Right lung (tissue), 10 donors: ENCODE measurements at places on chromosomes 2 and 18. TPM values are rescaled to one million over a fixed set of nuclear protein-coding genes. Genes with fewer than 3 reads are reported as not detected.
A peak's percentile ranks its signal among the peaks of the same experiment; 100 is the strongest.

The NEU2 gene
- not detected for polyA plus RNA-seq

The EDAR gene
- 7.2 TPM for polyA plus RNA-seq

The TRIB2 gene
- 77.2 TPM for polyA plus RNA-seq

The INSIG2 gene
- polyA plus RNA-seq = 31.0 TPM

The GPR35 gene
- polyA plus RNA-seq = 1.2 TPM

The CFAP221 gene
- 12.2 TPM for polyA plus RNA-seq

The SIX3 gene
- not detected for polyA plus RNA-seq

The MYO5B gene
- 13.3 TPM for polyA plus RNA-seq

The HOXD11 gene
- not detected for polyA plus RNA-seq

The PROM2 gene
- polyA plus RNA-seq = 14.6 TPM

The LYPD1 gene
- 1.2 TPM for polyA plus RNA-seq

The PPP4R1 gene
- polyA plus RNA-seq = 106 TPM

The REG1B gene
- not detected for polyA plus RNA-seq

GRCh38 chr18:71707400-71707799, 836.7 kb downstream of the CBLN2 start:
- no peak for DNase-seq

DNA sequence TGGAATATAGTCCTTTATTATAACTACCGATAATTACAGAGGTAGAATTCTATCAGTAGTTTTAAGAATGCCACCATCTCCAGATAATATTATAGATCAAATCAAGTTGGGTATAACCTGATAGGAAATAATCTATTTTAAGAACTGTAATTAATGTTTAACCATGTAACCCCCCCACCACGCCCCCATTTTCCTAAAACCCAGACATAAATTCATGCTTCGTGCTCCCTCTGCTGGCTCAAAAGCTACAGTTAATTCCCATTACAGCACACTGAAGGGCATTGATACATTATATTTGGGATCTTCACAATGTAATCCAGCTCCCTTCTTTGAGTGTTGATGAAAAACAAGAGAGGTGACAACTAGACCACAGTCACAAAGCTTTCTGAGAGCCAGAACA, 228.0 kb upstream of the SMAD7 start:
- no peak for DNase-seq

- DNase-seq = no peak
Observed at GRCh38 chr2:229088517-229088913, 182.6 kb downstream of the PID1 start.

DNA sequence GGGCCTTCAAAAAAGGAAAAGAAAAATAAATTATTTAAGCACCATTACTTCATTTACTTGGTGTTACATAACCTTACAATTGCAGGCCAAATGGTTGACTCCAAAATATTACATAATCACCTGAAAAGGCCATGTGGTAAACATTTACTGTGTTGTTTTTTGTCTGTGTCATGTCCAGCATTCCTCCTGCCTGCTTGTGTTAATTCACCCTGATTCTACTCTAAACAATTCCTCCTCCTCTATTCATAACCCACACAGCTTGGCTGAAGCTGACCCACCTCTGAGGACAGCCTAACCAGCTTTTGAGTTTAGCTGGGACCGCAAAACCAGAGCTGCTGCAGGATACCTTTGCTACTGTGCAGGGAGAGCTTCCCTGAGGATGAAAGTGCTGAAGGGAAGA, 35.4 kb downstream of the TMX3 start:
- no peak for DNase-seq

- DNase-seq = no peak
Observed at GRCh38 chr2:159609811-159610549, 6.4 kb downstream of the BAZ2B start.

DNA sequence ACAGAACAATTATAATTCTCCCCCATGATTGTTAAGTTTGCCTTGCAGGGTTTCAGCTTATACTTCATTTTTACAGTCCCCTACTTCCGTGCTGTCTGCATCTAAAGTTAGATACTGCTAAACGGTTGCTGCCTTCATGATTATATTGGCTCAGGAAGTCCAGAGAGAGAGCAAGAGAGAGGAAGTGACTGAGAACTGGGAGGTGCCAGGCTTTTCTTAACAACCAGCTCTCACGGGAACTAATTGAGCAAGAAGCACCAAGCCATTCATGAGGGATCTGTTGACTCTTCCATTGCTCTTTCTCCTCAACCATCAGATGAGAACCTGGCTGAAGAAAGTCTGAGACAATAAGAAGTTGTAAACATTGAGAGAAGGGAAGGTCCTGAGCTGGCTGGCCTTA, 125.5 kb upstream of the SIX2 start:
- DNase-seq = no peak

DNA sequence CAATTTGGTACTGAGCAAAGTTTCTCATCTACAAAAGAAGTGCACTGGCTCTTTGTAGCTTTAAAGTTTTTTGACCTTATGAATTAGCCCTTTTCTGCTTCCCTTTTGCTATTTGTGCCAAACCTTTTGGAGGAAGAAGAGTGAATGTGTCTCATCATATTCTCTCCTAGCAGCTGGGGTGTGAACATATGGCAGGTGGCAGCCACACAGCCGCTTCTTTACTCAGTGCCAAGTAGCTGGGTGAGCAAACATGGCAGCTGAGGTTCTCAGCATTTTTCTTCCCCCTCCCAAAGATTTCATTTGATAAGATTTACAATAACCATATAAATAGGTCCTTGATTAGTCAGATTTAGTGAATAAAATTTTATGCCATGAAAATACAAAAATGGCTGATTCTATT, 46.7 kb upstream of the STK17B start:
- no peak for DNase-seq

- DNase-seq = no peak
Observed at GRCh38 chr18:76377359-76377756, 117.7 kb downstream of the ZNF516 start.

DNA sequence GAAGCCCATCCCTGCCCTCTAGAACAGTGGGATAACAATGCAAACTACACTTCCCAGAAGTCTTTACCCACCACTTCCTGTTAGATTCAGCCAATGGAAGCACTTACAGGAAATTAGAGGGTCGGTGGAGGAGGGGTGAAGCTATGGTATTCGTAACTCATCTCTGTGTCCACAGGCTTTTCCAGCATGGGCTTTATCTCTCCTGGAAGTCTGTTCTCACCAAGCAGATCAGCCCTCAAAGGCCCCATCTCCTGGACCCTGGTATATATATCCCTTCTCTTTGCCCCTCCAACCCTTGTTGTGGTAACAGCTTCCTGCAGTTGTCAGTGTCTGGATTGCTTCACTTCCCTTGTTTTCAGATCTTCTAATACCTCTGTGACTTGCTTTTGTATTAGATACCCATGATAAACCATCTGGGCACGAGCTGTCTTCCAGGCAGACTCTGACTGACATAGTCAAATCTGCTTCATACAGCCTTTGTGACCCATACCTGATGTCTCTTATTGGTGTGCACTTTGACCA, 475.0 kb upstream of the POU3F3 start:
- DNase-seq = peak; percentile 47

DNA sequence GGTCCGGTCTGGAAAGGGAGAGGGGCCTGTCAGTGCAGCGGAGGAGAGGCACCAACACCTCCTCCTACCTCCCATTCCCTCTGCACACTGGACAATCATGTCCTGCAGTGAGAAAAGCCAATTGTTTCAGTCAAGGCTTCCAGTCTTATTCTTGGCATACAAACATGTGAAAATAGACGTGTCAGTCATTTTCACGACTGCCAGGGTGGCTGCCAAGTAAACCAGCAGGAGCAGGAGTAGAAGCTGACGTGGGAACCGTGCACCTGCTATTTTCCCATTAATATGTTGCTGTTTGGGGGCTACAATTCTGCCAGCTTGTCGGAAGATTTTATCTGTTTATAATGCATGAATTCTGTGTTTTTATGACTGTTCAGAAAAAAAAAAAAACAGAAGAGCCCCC, 202.3 kb downstream of the SPP2 start:
- no peak for DNase-seq

GRCh38 chr2:145596416-145596815, 1076.5 kb upstream of the ZEB2 start:
- no peak for DNase-seq

- no peak for DNase-seq
Observed at GRCh38 chr18:76209597-76209996, 285.4 kb downstream of the ZNF516 start.

- DNase-seq = no peak
Observed at GRCh38 chr18:24530630-24531111, 70.2 kb downstream of the HRH4 start.

GRCh38 chr2:214578442-214578841, 167.6 kb downstream of the VWC2L start:
- no peak for DNase-seq

- DNase-seq = no peak
Observed at GRCh38 chr18:75157851-75158250, 51.1 kb downstream of the PTGR3 start.

- DNase-seq = no peak
Observed at GRCh38 chr2:53108246-53108645, 659.4 kb upstream of the CHAC2 start.

- DNase-seq = no peak
Observed at GRCh38 chr2:126664639-126665038, 8.7 kb downstream of the GYPC start.

- DNase-seq = no peak
Observed at GRCh38 chr2:237935740-237936452, 30.9 kb upstream of the UBE2F start.

DNA sequence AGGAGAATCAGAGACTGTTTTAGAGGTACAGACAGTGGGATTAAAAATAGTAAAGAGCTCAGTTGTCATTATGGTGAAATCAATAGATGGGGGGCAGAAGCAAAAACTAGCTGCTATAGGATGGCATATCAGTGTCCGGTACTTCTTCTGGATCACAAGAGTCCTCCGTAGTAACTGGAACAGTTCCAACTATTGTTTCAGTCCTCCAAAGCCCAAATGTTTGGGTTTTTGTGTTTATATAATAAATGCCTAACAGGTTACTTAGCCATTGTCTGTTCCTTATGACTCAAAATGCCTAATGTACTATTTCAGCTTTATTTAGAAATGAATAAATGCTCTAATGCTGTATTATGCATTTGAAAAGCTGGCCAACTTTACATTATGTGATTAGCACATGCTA, 401.2 kb downstream of the PTH2R start:
- no peak for DNase-seq

DNA sequence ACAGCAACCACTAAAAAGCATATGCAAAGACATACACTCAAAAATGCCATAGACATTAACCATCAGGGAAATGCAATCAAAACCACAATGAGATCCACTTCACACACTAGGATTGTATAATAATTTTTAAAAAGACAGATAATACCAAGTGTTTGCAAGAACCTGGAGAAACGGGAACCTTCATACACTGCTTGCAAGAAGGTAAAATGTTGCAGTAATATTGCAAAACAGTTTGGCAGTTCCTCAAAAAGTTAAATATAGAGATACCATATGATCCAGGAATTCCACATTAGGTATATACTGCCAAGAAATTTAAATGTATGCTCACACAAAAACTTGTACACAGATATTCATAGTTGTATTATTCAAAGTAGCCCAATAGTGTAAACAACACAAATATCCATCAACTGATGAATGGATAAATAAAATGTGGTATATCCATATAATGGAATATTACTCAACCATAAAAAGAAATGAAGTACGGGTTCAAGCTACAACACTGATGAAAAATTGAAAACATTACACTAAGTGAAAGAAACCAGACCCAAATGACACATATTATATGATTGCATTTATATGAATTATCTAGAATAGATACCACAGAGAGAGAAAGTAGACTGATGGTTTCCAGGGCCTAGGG, 14.7 kb upstream of the CHMP3 start:
- DNase-seq = no peak

DNA sequence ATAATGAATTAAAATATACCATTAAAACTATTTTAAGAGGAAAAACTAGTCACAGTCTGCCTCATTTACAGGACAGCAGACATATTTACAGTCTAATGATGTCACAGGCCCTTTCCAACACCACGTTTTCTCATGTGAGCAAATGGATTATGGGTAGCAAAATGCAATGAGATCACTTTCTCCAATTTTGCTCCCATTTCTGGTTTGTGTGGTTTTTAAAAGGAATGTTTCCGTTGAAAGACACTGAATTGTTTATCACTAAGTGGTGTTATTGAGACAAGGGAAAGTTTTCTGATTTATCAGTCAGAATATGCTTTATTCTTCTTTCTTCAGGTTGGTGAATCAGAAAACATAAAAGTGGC, 11.4 kb upstream of the NR4A2 start:
- DNase-seq = no peak

DNA sequence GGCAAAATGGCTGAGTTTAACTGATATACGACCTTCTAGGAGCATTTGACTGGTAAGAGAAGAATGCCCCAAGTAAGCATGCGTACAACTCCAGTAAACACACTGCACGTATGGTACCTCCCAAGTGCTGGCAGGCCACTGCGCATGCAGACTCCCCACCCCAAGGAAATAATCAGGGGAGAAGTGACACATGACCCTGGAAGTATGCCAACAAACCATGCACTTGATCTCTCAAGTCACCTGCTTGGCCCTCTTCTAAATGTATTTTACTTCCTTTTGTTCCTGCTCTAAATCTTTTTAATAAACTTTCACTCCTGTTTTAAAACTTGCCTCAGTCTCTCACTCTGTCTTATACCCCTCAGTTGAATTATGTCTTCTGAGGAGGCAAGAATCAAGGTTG, 129.8 kb upstream of the COL5A2 start:
- no peak for DNase-seq

DNA sequence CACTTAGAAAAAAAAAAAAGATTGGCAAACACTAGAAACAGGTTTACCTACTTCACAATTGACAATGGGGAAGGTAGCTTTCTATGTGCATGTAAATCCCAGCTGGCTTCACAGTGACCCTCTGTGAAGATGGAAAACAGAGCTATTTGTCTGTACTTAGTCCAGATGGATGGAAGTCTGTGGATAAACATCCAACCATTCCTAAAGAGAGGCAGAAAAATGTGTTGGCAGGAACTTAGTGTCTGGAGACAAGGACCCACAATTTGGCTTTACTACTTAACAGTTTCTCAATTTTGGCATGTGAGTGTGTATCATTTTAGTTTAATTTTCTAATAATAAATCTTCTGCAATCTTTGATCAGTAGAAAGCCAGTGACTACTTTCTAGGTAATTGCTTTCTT, 154.4 kb downstream of the RAD51AP2 start:
- DNase-seq = peak; percentile 38

GRCh38 chr2:238370823-238371372, 50.6 kb downstream of the TRAF3IP1 start:
- DNase-seq = peak; percentile 60

DNA sequence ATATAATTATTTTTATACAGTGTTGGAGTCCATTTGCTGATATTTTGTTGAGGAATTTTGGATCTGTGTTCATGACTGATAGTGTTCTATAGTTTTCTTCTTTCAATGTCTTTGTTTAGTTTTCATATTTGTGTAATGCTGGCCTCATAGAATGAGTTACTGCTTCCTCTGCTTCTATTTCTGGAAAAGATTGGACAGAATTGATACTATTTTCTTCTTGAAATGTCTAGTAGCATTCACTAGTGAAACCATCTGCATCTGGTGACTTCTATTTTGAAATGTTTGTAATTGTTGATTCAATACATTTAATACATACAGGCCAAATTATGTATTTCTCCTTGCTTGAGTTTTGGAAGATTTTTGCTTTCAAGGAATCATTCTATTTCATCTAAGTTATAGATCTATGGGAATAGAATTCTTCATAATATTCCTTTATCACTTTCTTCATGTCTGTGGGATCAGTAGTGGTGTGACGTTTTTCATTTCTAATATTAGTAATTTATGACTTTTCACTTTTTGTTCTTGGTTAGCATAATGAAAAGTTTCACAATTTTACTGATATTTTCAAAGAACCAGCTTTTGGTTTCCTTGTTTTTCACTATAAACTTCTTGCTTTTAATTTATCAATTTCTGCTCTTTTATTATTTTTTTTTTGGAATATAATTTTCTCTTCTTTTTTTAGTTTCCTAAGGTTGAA, 509.9 kb upstream of the VRK2 start:
- no peak for DNase-seq
